T-helper 2 cell (primary cell): ENCODE measurements at places on chromosomes 6 and 20.

GRCh38 chr20:24778585-24779031 lies 170.5 kb upstream of the CST7 start:
- no peak for DNase-seq

- no peak for DNase-seq
Observed at GRCh38 chr6:84639396-84639795, 125.0 kb downstream of the TBX18 start.

GRCh38 chr20:16707674-16708073 lies 22.2 kb upstream of the SNRPB2 start:
- DNase-seq, result no peak

- peak; percentile 42 for DNase-seq
Observed at GRCh38 chr6:26097268-26097875, 10.1 kb downstream of the HFE start.

- no peak for DNase-seq
Observed at GRCh38 chr20:62782149-62782892, 14.0 kb upstream of the MRGBP start.

- no peak for DNase-seq
Observed at GRCh38 chr20:63132131-63132714, 83.7 kb downstream of the YTHDF1 start.

DNA sequence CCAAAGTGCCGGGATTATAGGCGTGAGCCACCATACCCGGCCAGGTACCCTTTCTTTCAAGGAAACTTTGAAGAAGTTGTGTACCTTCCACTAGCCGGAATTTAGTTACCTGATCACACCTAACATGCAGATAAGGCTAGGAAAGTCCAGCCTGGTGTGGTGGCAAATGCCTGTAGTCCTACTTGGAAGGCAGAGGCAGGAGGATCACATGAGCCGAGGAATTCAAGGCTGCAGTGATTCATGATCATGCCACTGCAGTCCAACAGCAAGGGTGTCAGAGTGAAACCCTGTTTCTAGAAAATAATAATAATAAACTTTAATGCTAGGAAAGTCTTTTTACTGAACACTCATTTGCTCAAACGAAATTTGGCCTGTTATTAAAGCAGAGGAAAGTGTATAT lies 21.0 kb downstream of the NFYA start:
- DNase-seq, result no peak

GRCh38 chr6:81594501-81594900 lies 158.0 kb downstream of the TENT5A start:
- DNase-seq, result no peak

DNA sequence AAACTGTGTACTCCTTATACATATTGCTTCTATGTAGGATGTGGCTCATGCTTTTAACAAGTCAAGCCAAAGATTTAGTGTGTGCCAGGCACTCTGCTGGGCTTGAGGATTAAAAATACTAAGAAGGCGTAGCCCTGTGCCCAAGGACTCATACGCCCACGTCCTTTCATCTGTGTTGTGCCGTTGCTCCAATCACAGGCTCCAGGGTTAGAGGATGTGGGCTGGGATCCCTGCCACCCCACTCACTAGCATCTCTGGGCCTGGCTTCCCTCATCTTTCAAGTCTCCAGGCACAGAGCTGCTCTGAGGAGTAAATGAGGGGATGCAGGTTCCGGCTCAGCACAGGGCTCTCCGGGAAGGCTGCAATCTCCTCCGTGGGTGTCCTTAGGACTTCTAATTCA lies 214.2 kb downstream of the SYNDIG1 start:
- DNase-seq, result no peak

DNA sequence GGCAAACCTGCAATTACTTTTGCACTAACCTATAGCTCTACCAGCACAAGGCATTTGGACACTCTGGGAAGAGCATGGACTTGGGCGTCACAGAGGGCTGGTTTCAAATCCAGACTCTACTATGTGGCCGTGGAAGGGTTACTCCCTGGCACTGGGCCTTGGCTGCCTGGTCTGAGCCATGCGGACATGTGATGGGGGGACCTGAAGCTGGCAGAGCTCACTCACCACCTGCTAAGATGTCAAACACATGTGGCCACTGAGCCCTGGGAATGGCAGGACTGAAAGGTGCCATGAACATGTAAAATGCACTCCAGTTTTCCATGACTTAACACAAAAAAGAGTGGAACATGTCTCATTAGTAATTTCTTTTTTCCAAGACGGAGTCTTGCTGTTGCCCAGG lies 23.7 kb downstream of the VSTM2L start:
- no peak for DNase-seq

DNA sequence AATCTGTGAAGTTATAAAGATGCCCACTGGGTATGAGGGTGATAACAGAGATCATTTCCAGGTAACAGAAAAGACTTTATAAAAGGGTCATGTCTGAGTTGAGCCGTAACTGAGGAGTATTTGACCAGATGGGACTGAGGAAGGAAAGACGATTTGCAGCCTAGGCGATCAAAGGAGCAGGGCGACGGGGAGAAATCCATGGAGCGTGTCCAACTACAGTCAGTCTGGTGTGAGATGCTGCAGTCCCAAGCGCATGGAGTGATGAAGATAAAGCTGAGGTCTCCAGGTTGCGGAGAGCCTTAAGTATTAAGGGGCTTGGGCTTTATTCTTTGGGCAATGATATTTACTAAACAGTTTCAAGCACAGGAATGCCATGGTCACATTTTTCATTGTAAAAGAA lies 166.7 kb downstream of the PRKN start:
- DNase-seq, result no peak

- no peak for DNase-seq
Observed at GRCh38 chr20:38790200-38791053, 15.1 kb upstream of the PPP1R16B start.

DNA sequence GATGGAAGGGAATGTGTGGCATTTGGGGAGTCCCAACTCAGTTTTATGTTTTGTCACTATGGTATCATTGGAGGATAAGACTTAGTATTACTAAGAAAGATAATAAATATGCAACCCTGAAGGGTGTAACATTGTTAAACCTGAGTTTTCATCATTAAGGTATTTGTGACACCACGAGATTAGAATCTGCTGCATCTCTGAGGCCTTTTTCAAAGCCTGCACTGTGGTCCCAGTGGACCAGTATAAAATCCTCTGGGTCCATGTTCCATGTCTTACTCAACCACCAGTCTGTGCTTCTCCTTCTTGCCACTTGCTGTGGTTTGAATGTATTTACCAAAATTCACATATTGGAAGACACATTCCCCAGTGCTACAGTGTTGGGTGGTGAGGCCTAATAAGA lies 130.6 kb downstream of the TBX18 start:
- no peak for DNase-seq

DNA sequence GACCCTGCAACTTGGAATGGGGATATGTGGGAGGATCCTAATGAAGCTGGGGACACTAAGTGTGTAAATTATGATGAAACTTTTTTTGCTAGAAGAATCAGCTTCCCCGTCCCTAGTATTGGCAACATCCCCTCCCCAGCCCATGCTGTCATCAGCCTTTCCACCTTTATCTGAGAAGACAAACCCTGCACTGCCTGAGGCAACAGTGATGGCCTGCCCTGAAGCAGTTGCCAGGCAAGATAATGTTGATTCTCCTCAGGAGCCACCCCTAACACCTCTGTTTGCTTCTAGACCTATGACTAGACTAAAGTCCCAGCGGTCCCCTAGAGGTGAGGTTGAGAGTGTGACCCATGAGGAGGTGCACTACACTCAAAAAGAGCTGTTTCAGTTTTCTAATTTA lies 27.1 kb downstream of the MICA start:
- DNase-seq, result no peak

DNA sequence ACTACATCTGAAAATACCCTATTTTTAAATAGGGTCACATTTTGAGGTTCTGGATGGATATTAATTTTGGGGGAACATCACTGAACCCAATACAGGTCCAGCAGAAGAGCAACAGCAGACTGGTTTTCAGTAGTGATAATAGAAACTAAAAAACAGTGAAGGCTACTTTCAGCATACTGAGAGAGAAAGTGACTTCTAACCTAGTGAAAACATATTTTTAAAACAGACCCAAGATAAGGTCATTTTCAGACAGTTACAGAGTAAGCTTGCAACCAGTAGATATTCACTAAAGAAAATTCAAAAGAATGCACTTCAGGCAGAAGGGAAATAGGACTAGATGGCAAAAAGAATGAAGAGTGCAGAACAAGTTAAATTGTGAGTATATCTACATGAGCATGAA lies 42.0 kb upstream of the TMEM244 start:
- DNase-seq, result no peak
